ENCODE measurements at places on chromosomes 11 and 22.

DNA sequence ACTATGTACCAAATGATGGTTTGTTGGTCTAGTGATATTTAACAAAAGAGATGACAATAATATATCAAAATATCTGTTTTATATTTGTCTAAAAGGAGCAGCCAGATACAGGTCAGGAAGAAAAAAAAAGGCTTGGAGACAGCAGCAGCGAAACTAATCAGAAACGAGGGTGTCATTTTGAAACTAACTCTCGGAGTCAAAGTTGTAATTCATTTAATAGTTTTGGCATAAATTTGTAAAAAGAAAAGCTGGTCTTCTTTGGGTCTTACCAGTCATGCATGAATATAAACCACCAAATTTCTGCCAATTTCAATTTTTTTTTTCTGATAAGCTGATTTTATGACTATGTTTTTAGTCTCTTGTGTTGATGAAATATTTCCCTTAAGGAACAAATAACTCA, 25.5 kb downstream of the NPAT start:
- H3K36me3 ChIP-seq, result peaks cover 6% of the 10 kb centered on the region
- no peak for DNase-seq
- H3K27ac ChIP-seq, result no peak overlapping the region

DNA sequence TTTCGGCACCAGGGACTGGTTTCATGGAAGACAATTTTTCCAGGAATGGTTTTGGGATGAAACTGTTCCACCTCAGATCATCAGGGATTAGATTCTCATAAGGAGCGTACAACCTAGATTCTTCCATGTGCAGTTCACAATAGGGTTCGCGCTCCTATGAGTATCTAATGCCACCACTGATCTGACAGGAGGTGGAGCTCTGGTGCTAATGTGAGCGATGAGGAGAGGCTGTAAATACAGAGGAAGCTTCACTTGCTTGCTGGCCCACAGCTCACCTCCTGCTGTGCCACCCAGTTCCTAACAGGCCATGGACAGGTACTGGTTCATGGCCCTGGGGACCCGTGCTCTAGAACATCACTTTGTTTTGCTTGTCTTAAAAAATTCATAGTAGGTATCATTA, 41.8 kb upstream of the AMPD3 start:
- no peaks in the 10 kb centered on the region for H3K36me3 ChIP-seq
- DNase-seq, result no peak
- H3K27me3 ChIP-seq, result no peaks in the 10 kb centered on the region
- no peak overlapping the region for H3K4me3 ChIP-seq
- H3K27ac ChIP-seq, result no peak overlapping the region

DNA sequence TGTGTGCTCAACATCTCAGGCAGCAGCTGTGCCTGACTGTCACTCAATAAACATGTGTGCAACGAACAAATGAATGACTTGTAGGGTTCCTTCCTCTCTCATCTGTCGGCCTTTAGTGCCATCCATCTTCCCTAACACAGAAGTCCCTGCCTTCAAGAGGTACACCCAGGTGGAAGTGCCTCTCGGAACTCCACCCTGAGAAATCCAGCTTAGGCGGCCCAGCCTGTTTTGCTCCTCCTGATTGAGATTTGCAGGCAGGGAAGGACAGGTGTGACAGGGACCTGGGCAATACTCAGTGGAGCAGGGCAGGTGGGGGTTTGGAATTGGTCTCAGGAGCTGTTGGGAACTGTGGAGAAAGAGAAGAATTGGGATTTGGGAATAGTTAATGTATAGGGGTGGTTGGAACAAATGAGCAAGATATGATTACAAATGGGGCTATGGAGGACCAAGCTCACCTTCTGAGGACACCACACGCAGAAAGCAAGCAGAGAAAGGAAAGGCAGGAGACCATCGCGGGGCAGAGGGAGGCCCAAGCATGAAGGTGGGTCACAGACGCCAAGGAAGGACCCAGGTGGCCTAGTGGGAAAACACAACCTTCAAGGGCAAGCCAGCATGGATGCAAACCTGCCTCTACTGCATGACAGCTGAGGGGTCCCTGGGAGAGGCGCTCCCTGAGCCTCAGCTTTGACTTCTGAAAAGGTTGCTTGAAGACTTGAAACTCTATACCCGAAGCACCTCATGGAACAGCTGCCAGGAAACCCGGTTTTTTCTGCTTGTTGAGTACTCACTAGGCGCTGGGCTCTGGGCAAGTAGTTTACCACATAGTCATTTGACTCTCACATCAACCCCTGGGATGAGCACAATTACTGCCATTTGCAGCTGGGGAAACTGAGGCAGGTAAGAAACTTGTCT, 40.9 kb upstream of the ANO1 start:
- no peak overlapping the region for H3K4me3 ChIP-seq
- no peaks in the 10 kb centered on the region for H3K4me1 ChIP-seq
- no peak for DNase-seq
- no peak overlapping the region for H3K27ac ChIP-seq

GRCh38 chr11:1152316-1153104, 5.2 kb upstream of the MUC5AC start:
- H3K27me3 ChIP-seq, result no peaks in the 10 kb centered on the region
- no peak for DNase-seq
- H3K27ac ChIP-seq, result no peak overlapping the region
- no peaks in the 10 kb centered on the region for H3K4me1 ChIP-seq
- H3K4me3 ChIP-seq, result no peak overlapping the region
- H3K36me3 ChIP-seq, result no peaks in the 10 kb centered on the region

DNA sequence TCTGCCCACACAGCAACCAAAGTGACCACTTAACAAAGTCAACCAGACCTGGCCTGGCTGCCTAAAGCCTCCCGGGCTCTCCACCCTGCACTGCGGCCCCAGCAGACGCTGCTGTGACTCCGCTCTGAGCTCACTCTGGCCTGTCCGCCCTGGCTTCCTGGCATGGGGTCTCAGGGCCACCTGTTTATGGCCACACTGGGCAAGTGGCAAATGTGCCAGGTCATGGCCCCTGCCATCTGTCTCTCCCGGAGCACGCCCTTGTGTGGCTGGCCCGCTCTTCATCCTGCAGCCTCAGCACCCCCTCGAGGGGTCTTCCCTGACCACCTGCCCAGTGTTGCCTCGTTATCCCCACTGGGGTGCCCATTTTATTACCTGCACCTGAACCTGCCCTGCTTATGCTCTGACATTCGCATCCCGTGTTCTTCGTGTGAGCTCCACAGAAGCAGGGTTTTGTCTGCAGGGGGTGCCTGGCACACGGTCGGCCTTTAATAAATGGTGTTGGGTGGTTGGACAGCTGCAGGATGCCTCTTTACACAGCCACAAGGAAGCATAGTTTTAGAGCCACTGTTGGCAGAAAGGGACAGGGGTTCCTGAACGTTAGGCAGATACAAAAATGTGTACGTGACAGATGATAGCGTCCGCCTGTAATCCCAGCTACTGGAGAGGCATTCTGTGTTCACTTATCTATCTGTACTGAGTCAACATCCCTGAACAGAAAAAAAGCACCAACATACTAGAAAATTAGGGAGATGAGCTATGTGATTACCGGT, 785.6 kb downstream of the TBC1D22A start:
- no peaks in the 10 kb centered on the region for H3K4me1 ChIP-seq
- H3K27me3 ChIP-seq, result no peaks in the 10 kb centered on the region
- H3K4me3 ChIP-seq, result no peak overlapping the region
- H3K36me3 ChIP-seq, result no peaks in the 10 kb centered on the region
- no peak overlapping the region for H3K27ac ChIP-seq

GRCh38 chr22:39928536-39929520, 27.9 kb downstream of the GRAP2 start:
- no peaks in the 10 kb centered on the region for H3K4me1 ChIP-seq
- no peaks in the 10 kb centered on the region for H3K36me3 ChIP-seq
- no peak for DNase-seq
- H3K4me3 ChIP-seq, result no peak overlapping the region

DNA sequence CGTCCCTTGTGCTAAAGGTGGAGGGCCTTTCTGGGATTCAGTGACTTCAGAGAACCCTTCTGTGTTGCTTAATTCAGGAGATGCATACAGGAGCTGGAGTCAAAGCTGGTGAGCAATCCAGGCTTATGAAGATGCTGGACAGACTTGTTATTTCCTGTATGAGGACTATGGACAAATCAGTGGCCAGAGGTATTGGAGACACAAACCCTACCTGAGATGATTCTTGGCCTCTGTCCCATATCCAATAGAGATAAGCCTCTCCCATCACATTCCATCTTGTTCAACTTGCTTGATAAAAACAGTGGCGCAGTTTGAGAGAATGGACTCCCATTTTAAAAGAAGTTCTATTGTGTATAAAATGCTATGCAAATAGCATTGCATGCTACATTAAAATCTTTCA, at the start of gene MRGPRX1:
TSS of gene MRGPRX1 (minus strand) at position 101 of the 400 bp plus-strand sequence. CDS start 4,630 bp downstream, outside the sequence.
- H3K36me3 ChIP-seq, result no peaks in the 10 kb centered on the region
- DNase-seq, result no peak
- no peak within 1 kb of the TSS for H3K4me3 ChIP-seq
- no peaks in the 10 kb centered on the region for H3K4me1 ChIP-seq
- H3K27ac ChIP-seq, result no peak within 1 kb of the TSS
- no peaks in the 10 kb centered on the region for H3K27me3 ChIP-seq

GRCh38 chr11:115501893-115502589, 2.2 kb downstream of the CADM1 start:
- H3K27ac ChIP-seq, result no peak overlapping the region
- peak overlapping the region; percentile 73 for H3K4me3 ChIP-seq
- no peaks in the 10 kb centered on the region for H3K36me3 ChIP-seq
- no peak for DNase-seq

- no peak overlapping the region for H3K4me3 ChIP-seq
- no peaks in the 10 kb centered on the region for H3K27me3 ChIP-seq
- no peak overlapping the region for H3K27ac ChIP-seq
- no peaks in the 10 kb centered on the region for H3K36me3 ChIP-seq
These were observed 76.9 kb downstream of the TENM4 start for GRCh38 chr11:79363861-79364378.

DNA sequence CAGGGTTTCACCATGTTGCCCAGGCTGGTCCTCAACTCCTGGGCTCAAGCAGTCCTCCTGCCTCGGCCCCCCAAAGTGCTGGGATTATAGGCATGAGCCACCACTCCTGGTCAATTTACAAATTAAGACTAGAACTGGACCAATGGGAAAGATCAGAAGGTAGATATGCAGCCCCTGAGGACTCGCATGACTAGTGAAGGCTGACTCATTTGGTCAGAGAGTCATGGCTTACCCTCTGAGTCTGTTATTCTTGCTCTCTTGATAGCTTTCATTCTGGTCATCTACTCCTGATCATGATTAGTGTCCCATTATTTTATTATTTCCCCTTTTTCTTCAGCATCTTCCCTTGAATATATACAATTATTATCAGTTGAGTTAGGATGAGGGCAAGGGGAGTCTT, 2.7 kb upstream of the LDHAL6A start:
- no peak overlapping the region for H3K27ac ChIP-seq
- H3K4me3 ChIP-seq, result no peak overlapping the region
- H3K4me1 ChIP-seq, result no peaks in the 10 kb centered on the region
- no peaks in the 10 kb centered on the region for H3K36me3 ChIP-seq

DNA sequence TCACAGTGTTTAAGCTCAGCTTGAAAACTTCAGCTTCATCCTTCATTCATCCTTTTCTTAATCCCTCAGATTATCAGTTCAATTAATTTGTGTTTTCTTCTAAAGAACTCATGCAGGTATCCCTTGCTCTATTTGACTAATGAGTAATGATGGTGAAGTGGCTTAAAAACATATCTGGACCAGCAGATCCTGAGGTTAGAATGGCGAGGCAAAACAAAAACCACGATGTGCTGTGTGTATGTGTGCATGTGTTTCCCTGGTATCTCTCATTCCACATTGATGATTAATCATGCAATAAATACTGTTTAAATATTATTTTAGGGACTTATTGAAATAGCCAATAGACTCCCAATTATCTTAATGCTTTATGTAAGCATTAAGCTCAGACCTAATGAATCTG, 437.0 kb downstream of the DYNC2H1 start:
- no peak overlapping the region for H3K27ac ChIP-seq
- no peak for DNase-seq
- H3K27me3 ChIP-seq, result no peaks in the 10 kb centered on the region

GRCh38 chr11:133929401-133930052, 27.2 kb downstream of the IGSF9B start:
- no peak overlapping the region for H3K27ac ChIP-seq
- H3K4me1 ChIP-seq, result peaks cover 3% of the 10 kb centered on the region
- no peak for DNase-seq
- peaks cover 45% of the 10 kb centered on the region for H3K36me3 ChIP-seq

DNA sequence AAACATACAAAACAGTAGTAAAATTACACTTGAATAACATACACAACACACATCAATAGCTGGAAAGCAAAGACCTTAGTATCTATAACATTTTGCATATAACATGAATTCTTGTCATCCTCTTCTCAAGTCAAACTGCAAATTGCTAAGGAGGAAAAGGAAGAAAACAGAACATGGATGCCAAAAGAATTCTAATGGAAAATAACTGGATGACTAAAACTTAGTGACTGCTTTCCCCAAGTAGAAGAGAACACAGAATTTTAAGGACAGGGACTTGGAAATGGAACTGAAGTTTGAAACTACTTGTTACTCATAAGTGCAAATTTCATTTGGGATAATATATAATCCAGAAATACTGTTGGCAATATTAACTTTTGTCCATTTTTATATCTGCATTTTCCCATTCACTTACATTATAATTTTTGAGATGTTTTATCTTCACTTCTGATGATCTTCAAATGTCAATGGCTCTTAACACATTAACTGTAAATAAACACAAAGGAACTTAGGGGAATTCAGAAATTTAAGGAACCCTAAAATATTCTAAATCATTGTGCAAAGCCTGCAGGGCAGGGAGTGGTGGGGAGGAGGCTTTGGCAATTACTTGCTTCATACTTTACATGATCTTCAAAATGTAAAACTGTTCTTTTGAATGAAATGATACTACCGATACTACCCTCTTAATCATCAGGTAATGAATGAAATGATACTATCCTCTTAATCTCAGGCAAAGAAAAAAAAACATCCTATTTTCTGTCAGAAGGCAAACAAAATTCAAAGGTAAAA, 9.9 kb downstream of the MTMR2 start:
- H3K4me3 ChIP-seq, result peak overlapping the region; percentile 16
- DNase-seq, result no peak
- peaks cover 66% of the 10 kb centered on the region for H3K4me1 ChIP-seq
- H3K27ac ChIP-seq, result peak overlapping the region; percentile 63

DNA sequence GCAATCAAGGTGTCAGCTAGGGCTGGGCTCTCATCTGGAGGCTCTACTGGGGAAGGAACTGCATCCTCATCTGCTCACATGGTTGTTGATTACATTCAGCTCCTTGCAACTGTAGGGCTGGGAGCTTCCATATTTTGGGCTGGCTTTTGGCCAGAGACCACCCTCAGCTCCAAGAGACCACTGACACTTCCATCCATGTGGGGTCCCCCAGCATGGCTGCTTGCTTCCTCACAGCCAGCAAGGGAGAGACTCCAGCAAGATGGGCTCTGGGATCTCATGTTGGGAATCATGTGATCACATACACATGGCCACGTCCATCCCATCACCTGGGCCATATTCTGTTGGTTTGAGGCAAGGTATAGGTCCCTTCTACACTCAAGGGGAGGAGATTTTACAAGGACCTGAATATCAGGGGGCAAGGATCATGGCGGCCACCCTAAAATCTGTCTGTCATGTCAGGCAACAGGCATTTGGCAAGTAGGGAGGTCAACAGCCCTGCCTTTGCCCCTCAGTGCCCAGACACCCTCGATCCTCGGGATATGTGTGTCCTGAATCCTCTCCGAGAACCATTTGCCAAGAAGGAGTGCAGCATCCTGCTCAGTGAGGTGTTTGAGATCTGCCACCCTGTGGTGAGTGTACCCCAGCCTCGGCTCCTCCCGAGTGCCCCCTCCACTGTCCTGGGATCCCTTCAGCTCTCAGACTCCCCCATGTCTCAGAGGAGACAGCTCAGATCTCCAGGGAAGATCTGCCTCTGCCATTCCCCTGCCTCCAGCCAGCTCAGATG, 48.7 kb downstream of the OTOG start:
- no peaks in the 10 kb centered on the region for H3K36me3 ChIP-seq
- no peaks in the 10 kb centered on the region for H3K27me3 ChIP-seq
- no peak overlapping the region for H3K4me3 ChIP-seq

GRCh38 chr22:32531228-32531627, 56.6 kb downstream of the FBXO7 start:
- H3K27ac ChIP-seq, result no peak overlapping the region
- peaks cover 26% of the 10 kb centered on the region for H3K4me1 ChIP-seq
- DNase-seq, result no peak
